Vagina (tissue), 2 donors: ENCODE measurements at places on chromosomes 6 and 20.

- DNase-seq = no peak
Measured at GRCh38 chr6:42128460-42129359, 13.7 kb downstream of the C6orf132 start.

DNA sequence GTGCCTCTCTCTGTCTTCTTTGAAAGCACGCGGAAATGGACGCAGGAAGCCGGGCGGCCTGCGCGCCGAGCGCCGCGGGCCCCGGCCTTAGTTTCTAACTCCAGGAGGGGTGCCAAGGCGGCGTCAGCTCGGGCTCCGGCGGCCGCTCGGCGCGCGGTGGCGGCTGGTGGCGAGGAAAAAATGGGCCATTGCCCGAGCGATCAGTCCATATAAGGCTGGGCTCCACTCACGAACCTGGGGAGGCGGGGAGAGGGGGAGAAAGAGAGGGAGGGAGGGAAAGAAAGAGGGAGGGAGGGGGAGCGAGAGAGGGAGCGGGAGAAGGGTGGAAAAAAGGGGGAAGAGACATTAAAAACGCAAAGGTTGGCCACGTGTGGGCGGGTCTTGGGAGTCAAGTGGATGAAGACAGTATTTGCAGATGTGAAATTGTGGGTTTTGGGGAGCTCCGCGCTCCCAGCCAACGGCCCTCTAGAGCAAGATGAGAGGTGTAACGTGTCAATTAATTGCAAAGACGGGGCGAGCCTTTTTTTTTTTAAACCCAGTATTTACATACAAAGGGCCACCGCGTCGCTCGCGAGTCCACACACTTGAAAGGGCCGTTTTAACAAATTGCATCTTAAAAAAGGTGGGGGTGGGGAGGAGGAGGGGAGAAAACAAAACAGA is at the start of gene NKX2-2:
TSS of gene NKX2-2 (minus strand) at position 184 of the 660 bp plus-strand sequence. CDS start 395 bp downstream, outside the sequence.
- no peak for DNase-seq

DNA sequence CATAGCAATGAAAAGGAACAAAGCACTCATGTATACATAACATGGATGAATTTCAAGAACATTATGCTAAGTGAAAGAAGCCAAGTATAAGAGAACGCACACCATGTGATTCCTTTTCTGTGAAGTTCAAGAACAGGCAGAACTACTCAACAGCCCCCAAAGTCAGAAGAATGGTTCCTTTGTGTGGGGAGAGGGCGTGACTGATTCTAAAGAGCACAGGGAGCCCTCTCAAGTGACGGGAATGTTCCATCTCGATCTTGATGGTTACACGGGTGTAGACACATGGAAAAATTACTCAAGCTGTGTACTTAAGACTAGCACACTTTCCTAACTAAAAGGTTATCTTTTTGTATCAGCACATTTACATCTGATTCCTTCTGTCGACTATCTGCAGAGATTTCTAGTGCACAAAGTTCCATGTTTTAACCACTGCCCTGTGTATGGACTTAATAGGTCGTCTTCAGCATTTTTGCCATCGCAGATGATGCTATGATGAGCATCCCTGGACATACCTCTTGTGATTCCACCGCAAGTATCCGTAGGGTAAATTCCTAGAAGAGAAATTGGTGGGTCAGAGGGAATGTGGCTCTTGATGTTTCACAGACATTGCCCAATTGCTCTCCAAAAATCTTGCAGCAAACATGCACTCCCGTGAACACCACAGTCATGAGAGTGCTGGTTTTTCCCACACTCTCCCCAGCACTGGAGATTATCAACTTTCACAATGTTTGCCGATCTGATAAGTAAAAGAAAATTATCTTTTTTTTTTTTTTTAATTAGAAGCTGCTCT is 279.3 kb downstream of the BMP7 start:
- no peak for DNase-seq

DNA sequence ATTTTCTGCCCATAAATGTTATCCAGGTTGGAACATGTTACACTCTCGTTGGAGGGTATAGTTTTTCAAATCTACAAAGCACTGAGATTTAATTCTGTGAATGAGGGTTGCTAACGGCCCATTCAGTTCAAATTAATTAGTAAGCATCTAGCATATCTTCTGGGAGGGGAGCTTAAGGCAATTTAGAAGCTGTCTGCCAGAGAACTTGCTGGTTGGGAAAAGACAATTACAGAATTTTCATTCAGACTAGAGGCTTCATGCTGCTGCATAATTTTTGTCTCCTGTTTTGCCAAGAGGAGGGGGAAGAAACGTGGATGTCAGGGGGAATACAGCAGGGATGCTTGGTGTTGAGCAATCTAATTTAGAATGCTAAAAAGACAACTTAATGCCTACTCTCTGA is 268.3 kb upstream of the FAM83B start:
- DNase-seq = no peak

- no peak for DNase-seq
Measured at GRCh38 chr20:58753267-58753921, 60.8 kb downstream of the NPEPL1 start.

DNA sequence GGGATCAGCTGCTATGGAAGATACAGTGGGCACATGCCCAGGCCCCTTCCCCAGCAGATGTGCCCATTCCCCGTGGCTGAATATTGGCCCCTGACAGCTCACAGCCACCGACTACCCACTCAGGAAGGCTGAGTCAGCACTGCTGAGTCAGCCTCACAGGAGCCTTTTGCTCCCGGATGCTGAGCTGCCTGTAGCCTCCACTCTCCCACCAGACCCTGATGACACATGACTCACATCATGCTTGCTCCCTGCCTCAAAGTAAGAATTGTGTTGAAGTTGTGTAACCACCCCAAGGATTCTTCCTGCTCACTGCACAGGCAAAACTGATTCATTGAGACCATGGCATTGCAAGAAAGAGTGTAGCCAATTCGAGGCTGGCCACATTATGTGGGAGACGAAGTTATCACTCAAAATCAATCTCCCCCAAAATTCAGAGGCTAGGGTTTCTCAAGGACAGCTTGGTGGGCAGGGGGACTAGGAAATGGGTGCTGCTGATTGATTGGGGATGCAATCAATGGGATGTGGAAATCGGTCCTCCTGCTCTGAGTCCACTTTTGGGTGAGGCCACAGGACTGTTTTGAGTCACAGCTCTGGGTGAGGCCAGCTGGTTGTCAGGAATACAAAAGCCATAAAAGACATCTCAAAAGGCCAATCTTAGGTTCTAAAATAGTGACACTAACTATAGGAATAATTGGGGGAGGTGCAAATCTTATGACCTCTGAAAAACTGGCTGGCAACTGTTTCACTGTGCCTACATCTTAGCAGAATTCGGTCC is 556.6 kb upstream of the CDH4 start:
- DNase-seq = no peak

- DNase-seq = no peak
Measured at GRCh38 chr6:133368664-133369063, 127.5 kb downstream of the EYA4 start.

DNA sequence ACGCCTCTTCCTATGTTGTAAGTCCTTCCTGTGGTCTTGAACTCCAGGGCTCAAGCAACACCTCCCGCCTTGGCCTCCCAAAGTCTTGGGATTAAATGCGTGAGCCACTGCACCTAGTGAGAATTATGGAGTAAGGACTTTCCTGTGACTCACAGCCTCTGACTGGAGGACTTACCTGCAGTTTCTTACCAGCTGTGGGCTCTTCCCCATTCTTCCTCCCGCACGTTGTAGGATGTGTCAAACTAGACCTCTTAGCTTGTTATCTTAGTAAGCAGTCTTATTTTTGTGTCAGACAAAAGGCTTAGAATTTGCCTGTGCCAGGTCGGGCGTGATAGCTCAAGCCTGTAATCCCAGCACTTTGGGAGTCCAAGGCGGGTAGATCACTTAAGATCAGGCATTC is 30.9 kb downstream of the BAK1 start:
- no peak for DNase-seq

DNA sequence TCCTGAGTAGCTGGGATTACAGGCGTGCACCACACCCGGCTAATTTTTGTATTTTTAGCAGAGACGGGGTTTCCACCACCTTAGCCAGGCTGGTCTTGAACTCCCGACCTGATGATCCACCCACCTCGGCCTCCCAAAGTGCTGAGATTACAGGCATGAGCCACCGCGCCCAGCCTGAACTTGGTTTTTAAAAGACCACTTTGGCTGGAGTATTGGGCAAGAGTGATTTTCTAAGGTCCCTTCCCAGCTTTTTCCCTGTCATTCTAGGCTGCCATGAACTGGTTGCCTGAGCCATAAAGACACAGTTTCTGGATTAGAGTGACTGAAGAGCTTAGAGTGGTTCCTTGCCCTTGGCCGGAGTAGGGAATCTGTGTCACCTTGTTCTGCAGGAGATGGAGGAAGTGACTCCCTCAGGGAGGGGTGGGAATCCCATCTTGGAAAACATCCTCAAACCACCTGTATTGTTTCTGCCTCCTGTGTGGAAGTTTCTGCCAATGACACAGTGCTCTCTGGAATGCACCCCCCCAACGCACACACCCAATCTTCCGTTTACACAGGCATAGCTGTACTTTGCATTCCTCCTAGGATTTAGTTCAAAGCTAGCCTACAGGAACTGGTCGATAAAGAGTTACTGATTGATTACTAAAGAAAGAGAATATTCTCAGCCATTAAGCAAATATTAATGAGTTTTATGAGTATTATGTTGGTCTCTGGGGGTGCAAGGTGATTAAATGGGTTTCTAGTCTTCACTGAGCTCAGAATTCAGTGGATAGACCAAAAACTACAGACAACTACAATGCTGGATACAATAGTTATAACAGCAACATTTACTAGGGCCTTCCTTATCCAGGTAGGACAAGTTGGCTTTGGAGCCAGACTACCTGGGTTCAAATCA is 18.2 kb downstream of the BCL2L1 start:
- no peak for DNase-seq
